ENCODE measurements at places on chromosomes 11 and 22.

- no peak for DNase-seq
These were observed 39.6 kb downstream of the PDE2A start for GRCh38 chr11:72634472-72635095.

DNA sequence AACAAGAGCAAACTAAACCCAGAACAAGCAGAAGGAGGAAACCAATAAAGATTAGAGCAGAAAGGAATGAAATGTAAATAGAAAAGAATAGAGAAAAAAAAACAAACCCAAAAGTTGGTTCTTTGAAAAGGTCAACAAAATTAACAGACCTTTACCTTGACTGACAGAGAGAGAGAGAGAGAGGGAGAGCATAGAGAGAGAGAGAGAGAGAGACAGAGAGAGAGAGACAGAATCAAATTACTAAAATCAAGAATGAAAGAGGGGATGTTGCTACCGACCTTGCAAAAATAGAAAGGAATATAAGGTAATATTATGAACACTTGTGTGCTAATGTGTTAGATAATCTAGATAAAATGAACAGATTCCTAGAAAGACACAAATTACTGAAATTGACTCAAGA, 22.6 kb upstream of the AMPD3 start:
- DNase-seq: no peak

GRCh38 chr11:118897721-118898310, 14.1 kb downstream of the CXCR5 start:
- no peak for DNase-seq

DNA sequence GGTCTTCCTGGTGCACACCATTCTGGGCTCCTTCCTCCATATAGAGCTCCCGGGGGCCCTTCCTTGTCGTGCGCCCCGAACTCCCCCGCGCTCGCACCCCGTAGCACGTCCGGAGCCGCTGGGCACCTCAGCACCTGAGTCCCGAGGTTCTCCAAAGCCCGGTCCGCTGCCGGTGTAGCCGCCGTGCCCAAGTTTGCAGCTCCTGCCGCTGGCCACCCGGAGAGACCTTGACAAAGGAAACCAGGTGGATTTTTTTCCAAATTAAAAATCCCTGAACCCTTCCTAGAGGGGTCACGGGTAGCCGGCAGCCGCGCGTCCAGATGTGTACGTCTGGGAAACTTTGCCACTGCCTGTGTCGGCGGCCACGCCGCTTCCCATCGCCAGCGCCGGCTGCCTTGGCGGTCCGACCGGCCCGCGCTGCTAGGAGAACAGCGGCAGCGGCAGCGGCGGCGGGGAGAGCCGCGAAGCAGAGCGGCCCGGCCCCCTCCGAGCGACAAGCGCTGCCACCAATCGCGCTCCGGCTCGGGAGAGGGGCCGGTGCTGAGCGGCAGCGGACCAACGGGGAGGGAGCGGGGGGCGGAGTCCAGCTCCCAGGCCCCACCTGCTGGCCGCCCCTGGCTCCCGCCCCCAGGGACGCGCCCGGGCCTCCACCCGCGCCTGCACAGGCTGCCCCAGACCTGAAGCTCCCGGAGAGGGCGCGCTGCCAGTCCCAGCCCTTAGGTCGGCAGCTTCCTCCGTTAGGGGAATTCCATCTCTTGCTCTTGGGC, at the start of gene GALNT18:
Gene GALNT18, minus strand, starts transcription at position 433 of the 767 bp plus-strand sequence.
- peak; percentile 57 for DNase-seq
